ENCODE measurements at places on chromosomes 1 and 21.

GRCh38 chr1:174090471-174090870 lies 68.3 kb upstream of the RC3H1 start:
- DNase-seq = no peak

GRCh38 chr1:185775501-185775900 lies 41.3 kb downstream of the HMCN1 start:
- no peak for DNase-seq

DNA sequence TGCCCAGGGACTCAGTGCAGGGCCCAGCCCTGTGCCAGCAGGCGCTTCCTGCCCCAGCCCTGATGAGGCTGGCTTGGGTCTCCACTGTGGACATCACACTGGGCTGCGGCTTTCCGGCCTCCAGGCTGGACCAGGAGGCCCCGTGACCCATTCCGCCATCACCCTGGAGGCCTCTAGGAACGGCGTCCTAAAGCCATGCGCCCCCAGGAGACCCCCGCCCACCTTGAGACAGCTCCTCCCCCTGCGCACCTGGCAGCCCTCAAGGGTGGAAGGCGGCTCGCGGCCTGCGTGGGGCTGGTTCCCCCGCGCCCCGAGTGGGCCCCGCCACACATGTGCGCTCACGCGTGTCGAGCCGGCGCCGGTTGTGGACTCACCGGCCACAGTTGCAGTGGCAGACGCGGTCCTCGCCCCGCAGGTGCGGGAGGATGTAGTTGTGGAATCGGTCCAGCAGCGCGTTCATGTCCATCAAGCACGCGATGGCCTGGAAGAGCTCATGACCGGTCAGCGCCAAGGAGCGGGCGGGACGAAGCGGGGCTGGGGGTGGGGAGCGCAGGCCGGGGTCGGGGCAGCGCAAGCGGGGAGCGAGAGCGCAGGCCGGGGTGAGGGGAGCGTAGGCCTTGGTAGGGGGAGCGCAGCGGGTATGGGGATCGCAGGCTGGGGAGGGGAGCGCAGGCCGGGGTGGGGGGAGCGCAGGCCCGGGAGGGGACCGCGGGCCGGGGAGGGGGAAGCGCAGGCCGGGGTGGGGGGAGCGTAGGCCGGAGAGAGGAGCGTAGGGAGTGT lies 924 bp downstream of the TMEM240 start:
- no peak for DNase-seq

DNA sequence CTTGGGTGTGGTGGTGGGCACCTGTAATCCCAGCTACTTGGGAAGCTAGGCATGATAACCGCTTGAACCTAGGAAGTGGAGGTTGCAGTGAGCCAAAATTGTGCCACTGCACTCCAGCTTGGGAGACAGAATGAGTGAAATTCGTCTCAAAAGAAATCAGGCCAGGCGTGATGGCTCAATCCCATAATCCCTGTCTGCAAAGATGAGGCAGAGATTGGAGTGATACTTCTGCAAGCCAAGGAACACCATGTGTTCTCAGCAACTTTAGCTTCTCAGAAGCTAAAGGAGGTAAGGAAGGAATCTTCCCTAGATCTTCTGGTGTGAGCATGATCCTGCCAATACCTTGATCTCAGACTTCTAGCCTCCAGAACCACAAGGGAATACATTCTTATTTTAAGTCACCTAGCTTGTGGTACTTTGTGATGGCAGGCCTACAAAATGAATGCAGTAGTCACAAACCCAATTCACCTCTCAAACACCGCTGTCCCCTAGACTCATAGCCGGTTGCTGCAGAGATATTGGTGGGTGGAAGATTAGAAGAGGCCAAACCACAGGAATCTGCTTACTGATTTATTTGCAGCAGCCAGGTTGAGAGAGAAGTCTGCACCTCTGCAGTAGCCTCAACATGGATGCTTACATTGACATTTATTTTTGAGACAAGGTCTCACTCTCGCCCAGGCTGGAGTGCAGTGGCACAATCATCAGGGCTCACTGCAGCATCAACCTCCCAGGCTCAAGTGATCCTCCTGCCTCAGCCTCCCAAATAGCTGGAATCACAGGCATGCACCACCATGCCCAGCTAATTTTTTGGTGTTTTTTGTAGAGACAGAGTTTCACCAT lies 18.6 kb downstream of the L1TD1 start:
- DNase-seq = no peak

DNA sequence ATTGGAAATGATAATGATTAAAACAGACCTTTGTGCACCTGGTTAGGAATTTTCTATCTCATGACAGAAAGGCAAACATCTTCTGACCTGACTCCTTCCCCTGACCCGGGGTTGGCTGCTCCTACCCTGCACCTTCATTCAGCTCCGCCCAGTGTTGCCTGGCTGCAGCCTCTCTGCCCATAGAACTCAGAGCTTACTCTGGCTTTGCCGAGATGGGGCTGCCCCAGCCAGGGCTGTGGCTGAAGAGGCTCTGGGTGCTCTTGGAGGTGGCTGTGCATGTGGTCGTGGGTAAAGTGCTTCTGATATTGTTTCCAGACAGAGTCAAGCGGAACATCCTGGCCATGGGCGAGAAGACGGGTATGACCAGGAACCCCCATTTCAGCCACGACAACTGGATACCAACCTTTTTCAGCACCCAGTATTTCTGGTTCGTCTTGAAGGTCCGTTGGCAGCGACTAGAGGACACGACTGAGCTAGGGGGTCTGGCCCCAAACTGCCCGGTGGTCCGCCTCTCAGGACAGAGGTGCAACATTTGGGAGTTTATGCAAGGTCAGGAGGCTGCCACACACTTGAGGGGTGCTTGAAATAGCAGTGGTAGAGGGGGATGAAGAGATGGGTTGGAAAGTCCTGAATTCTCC lies at the start of gene DIO1:
DIO1 (plus strand) TSS at position 189 of the 638 bp plus-strand sequence; CDS start at position 213, 24 bp downstream.
- no peak for DNase-seq

GRCh38 chr1:3359756-3360440 lies 94.6 kb upstream of the ARHGEF16 start:
- no peak for DNase-seq

DNA sequence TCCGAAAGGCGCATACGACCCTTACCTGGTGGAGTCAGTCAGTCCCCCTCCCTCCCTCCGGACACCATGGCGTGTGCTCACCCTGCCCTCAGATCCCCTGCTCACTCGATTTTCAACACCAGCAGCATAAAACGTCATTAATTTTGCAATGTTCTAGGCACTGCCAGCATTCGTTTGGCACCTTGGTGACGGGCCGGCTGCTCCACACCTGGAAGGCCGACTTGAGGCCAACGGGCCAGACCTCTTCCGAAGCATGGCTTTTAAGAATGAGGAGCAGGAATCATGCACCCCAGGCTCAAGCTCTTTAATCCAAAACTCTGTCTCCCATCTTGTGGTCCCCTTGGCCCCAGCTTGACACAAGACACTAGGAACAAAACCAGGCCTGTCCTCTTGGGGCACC lies 33.1 kb downstream of the NPHP4 start:
- DNase-seq = no peak

DNA sequence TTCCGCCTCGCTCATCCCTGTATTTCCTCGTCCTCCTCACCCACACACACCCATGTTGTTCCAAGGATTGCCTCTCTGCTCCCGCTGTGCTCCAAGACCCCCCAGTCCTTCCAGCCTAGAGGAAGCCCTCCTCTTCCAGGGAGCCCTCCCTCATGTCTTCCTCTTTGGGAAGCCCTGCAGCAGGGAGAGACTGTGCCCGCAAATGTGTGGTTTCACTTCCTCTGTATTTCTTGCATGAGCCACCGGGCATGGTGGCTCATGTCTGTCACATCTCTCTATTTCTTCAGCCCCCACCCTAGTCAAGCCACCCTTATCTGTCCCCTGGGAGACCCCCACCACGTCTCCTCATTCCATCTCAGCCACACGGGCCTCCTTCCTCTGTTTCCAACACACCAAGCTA lies 57.5 kb upstream of the PAX7 start:
- DNase-seq = no peak

- DNase-seq = no peak
Measured at GRCh38 chr21:41755258-41755933, 11.5 kb downstream of the RIPK4 start.

DNA sequence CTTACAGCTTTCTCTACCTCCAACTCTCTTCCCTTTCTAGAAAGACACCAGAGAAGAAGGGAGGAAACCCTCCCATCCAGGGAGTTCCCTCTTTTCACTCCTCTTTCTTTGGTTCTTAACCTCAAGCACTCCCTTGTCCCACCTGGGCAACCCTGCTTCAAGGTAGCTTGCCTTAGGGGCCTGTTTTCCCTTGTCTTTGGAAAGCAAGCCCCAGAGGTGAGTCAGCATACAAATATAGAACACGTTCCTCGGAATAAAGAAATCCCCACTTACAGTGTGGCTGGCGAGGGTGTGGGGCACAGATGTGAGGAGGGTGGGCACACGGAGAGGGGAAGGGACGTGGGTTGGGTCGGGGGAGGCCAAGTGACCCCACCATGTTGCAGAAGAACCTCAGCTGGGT lies 26.1 kb upstream of the KCNE2 start:
- DNase-seq = no peak

DNA sequence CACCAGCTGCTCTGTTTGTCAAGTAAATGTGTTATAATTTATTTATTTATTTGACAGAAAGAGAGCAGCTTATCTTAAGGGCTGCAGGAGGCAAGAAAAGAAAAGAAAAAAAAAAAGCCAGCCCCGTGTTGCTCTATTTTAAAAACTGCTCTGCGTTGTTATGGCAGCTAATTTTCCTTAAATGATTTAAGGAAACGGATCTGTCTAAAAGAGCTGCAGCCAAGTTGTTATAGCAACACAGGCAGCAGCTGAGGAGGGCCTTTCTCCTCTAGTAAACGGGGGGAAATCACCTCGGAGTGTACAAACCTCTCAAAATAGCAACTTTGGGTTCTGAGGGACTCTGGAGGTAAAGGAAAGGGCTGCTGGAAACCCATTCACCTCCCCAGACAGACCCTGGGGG lies 149.2 kb downstream of the BEND5 start:
- DNase-seq = no peak

DNA sequence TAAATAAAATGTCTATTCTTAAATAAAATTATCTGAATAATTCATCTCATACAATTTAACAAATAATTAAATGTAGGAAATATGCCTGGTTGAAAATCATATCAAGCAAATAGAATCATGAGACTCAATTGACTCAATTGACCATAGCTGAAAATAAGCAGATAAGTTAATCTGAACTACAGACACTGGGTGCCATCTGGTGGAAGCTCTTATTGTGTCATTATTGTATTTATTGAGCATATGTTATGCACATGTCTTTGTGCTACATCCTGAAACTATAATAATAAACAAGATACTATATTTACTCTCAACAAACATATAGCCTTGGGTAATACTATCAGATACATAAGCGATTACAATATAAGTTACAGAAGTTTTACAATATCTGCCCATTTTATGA lies 41.0 kb downstream of the BRINP3 start:
- no peak for DNase-seq

DNA sequence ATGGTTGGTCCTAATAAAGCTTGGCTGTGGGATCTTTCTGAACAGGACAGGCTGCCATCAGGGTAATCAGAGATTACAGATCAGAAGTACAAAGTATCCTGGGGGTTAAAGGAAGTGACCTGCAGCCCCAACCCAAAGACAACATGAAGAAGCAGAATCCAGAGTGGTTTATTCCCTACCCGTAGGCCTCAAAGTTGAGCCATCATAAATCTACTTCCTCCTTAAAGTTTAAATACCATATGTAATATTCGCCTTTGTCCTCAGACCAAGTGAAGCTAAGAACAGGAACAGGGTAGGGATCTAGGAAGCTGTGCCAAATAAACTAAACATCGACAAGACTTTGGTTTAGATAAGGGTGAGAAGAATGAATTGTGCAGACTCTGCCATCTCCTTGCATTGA lies 15.9 kb upstream of the DHX9 start:
- no peak for DNase-seq

DNA sequence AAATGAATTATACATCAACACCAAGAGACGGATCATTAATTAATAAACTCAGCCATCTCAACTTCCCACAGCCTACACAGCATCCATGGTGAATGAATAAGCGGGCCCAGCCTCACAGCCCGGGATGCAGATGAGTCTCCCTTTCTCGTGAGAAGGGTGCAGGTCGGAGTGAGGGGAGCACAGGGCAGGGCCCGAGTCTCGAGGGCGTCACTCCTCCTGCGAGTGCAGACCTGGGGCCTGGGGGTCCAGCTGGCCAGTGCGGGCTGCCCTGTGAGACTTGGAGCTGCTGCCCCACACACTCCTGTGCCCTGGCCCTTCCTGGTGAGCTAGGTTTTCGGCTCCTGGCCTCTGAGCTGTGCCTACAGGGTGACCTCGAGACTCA lies 74.7 kb downstream of the AJAP1 start:
- DNase-seq = no peak

GRCh38 chr1:99589186-99589636 lies 56.7 kb upstream of the PALMD start:
- no peak for DNase-seq

- DNase-seq = no peak
Measured at GRCh38 chr1:235069577-235070563, 58.8 kb downstream of the TOMM20 start.

DNA sequence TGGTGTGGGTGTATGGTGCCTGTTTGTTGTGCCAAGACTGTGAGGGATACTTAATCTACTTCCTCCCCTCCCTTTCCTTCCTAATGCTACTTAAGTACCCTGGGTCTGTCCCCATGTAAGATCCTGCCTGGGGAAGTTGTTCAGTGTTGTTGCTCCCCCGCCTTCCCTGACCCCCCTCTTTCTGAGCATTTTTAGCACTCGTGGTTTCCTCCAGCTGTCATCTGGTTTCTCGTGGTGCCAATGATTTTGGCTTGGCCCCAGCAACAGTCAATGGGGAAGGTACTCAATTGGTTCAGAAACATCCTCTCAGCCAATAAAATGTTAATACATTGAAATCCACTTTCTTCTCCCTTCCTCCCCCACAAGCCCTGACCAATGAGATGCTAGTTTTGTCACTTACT lies 8.0 kb upstream of the B4GALT3 start:
- DNase-seq = peak; percentile 44

DNA sequence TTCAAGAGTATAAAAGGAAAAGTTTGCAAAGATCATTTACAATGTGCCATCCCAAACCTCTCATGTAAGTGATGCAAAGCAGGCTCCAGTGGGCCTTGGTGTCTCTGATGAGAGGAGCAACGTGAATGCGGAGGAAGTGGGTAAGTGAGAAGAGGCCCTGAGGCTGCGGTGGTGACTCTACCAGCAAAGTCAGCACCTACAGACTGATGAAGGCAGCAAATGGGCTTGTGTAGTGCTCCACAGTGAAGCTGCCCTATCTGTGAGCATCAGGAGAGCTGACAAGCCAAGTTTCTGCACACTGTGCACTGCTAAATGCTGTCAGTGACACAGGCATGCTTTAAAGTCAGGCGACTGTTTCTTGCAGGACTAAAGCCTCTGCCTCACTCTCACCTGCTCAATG lies 15.6 kb upstream of the RAP1A start:
- peak; percentile 51 for DNase-seq

DNA sequence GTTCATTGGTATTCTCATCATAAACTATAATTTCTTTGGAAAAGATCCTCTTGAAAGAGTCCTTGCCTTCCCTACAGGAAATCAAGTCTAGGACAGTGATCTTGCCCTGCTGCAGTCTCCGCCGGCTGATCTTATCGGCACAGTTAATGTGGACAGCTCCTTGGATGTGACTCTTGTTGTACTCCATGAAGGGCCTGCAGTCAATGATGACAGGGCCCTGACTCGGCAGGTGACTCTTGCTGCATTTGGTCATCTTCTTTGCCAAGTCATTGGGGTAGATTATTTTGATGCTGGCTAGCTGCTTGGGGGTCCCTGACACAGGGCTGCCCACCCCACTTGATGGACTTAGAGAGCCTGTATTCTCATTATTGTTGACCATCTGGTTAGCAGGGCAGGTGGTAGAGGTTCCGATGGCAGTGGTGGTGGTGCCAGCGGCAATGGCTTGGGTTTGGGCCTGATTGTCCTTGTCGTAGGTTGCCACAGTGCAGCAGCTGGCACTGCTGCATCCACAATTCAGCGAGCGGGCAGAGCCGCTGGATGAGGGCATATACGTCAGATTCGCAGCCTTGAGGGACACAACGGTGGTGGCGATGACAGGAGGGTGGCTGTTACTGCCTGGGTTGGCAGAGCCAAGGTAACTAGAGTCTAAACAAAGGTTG lies 2.7 kb downstream of the DUSP10 start:
- no peak for DNase-seq

All from stimulated activated CD8-positive, alpha-beta memory T cell treated with anti-CD3 and anti-CD28 coated beads, Interleukin-7, amount 100 ng/mL, for 1 hour (primary cell).